Posterior cingulate gyrus (tissue), 11 donors: ENCODE measurements at places on chromosomes 16 and 17.

GRCh38 chr17:37493249-37494027 is 3.7 kb downstream of the DUSP14 start:
- DNase-seq: no peak

- no peak for DNase-seq
Measured at GRCh38 chr17:8126491-8127066, 2.7 kb upstream of the HES7 start.

DNA sequence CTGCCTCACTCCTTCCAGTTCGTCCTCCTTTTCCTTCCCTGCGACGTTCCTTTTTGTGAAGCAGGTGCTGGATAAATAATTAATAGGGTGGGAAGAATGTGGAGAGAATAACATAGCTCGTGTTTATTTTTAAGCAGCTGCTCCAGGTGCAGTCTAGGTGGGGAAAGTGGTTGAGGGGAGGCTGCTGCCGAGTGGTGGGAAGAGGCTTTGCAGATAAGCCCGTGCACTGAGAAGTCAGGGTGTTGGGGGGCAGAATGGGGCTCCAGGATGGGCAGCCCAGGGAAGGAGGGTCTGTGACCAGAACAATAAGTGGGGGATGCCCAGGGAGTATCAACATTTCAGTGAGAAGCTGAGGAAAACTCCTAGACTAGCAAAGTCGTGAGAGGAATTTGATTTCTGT is 300.5 kb downstream of the CPPED1 start:
- no peak for DNase-seq

DNA sequence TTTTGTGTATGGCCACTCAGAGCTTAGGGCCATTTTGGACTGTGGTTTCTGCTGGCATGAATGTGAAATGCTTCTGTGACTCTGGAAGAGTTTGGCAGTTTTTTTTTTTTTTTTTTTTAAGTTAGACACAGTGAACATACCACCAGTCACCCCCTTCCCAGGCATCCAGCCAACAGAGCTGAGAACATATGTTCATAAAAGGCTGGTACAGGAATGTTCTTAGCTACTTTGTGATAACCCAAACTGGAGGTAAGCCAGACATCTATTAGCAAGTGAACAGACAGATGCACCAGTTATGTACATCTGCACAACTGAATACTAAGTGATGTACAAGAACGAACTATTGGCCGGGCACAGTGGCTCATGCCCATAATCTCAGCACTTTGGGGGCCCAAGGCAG is 92.7 kb downstream of the ABCC1 start:
- DNase-seq: peak; percentile 25

DNA sequence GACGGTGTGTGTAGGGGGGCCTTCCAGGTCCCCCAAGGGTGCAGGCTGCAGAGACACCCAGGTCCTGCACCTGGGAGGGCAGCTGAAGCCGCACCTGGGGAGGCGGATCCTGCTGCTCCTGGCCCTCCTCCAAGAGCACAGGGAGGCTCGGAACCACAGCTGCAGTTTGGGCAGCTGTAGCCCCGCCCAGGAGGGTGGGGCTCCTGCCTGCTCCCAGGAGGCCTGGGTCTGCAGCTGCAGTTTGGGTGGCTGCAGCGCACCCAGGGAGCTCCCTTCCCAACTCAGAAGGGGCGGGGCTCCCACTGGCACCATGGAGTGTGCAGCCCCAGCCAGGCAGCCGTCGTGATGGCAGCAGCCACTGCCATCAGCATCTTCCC is 69.4 kb upstream of the NKD1 start:
- DNase-seq: peak; percentile 64

DNA sequence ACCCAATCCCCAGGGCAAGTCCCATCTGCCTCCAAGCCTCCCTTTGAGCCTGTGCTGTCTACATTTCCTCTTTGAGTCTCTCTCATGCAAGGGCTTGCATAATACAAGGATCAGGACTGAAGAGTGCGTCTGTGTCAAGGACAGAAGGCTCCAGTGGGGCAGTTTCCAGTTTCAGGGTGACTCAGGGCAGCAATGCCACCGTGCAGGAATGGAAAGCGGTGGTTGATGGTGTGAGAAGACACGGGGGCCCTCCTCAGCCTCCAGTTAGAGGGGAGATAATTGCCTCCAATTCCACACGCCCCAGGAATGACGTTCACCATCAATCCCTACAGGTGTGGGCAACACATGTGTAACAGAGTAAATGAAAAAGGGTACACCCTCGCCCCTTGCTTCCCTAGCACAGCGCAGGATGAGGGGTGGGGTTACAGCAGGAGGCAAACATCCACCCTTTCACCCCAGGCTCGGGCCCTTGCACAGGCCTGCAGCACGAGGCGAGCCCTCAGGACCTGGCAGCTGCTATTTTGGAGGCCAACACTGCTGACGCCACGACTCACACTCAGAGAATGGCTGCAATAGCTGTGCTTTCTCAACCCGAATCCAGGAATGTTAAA is 24.8 kb upstream of the SLC25A19 start:
- no peak for DNase-seq

GRCh38 chr17:79974566-79975497 is 60.8 kb downstream of the TBC1D16 start:
- no peak for DNase-seq

GRCh38 chr17:82215095-82215971 is 2.7 kb upstream of the CCDC57 start:
- no peak for DNase-seq

DNA sequence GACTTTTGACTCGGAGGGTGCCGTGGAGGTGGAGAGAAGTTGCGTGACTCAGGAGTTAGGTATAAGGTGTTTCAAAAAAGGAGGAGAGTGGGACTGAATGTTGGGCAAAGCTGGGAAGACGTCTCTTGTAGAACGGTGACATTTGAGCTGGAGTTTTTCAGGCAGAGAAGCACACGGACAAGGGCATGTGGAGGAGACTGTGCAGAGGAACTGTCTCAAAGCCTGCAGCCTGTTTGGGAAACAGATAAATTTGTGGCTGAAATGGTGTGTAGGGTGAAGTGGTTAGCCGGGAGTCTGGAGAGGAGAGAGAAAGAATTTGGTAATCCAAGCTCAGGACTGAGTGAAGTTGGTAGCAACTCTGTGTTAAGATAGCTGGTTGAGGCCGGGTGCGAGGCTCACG is 9.8 kb downstream of the USP10 start:
- no peak for DNase-seq

- no peak for DNase-seq
Measured at GRCh38 chr16:87178177-87178863, 138.9 kb downstream of the C16orf95 start.

- no peak for DNase-seq
Measured at GRCh38 chr16:86338403-86339115, 171.8 kb upstream of the FOXF1 start.

GRCh38 chr17:65914784-65915342 is 277.1 kb downstream of the CEP112 start:
- DNase-seq: no peak

- DNase-seq: no peak
Measured at GRCh38 chr17:2926019-2926650, 129.9 kb downstream of the RAP1GAP2 start.

- DNase-seq: no peak
Measured at GRCh38 chr16:84836234-84836647, 16.5 kb downstream of the CRISPLD2 start.

GRCh38 chr17:43967251-43967875 is 13.6 kb upstream of the PYY start:
- DNase-seq: no peak

GRCh38 chr16:12862327-12862726 is 39.1 kb upstream of the SHISA9 start:
- DNase-seq: no peak

DNA sequence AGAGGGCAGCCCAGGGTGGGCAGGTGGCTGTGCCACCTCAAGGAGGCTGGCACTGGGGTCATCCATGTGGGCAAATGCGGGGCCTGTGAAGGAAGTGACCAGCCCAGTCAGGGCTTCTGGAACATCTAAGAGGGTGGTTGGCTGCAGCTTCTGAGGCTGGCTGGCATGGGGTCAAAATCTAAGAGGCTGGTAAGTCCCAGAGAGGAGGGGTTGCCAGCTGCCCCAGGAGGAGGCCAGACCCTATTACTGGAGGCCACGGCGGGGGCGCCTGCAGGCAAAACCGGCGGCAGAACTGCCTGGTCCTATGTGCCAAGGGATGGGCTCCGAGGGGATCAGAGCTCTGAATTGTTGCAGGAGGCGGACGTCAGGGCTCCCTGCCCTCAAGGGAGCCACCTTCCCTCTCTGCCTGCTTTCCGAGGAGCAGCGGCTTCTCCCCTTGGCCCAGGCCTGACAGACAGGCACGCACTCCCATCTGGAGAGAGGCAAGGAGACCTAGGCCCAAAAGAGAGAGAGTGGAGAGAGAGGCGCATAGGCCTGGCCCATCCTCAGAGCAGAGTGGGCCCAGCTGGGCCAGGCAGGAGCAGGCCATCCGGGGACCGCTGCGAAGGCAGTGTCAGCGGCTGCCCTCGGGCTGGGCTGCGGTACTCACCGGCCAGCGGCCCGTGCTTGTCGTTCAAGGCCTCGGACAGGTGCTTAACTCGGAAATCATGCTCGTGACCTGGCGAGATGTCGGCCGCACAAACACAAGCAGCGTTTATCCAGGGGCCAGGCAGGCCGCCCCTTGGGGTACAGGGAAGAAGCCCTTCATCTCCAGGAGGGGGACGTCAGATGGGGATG is 10.9 kb downstream of the ZACN start:
- DNase-seq: no peak

DNA sequence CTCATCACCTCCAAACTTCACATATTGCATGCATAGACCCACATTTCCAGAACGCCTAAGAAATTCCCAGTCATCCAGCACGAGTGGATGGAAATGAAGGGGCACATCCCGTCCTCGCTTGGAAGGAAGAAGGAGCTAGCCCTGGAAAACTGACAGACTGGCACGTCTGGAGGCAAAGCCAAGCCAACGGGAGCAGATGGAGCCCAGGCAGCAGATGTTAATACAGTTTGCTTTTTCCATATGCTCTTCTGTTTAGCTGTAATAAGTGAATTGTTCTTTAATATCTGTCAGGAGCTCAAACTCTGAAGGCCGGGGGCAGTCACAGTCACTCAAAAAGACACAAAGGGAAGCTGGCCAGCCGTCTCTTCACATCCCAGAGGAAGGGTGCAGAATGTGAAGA is 187.7 kb downstream of the XYLT1 start:
- DNase-seq: peak; percentile 29

DNA sequence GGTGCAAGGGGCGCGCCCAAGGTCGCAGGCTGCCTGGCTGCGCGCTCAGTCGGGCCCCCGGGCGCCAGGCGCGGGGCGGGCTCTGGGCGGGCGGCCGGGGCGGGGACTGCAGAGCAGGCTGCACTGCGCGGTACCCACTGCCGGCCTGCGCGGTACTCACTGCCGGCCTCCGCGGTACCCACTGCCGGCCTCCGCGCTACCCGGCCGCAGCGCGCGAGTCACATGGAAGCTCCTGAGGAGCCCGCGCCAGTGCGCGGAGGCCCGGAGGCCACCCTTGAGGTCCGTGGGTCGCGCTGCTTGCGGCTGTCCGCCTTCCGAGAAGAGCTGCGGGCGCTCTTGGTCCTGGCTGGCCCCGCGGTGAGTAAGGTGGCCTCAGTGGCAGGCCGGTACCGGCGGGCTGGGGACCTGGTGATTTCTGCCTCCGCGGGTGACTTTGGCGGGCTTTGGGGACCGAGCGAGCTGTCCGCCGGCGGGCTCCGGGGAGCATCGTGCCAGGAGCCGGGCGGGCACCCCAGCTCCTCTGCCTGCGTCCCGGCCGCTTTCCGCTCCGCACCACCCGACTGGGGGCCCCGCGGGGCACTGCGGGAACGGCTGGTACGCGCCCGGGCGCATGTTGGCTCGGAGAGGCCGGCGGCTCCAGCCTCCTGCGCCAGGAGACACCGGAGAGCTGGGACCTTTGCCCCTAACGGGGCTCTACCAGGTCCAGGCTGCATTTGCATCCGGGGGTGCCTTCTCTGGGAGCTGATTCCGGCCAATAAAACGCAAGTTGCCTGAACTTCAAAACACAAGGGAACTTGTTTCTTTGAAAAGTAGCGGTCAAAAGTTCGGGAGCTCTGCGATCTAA is at the start of gene SLC47A1:
Gene SLC47A1, plus strand, starts transcription at position 137 of the 844 bp plus-strand sequence. Its CDS starts 86 bp downstream, at position 223.
- no peak for DNase-seq

GRCh38 chr16:7650431-7650830 is 317.8 kb downstream of the RBFOX1 start:
- no peak for DNase-seq

GRCh38 chr16:85735225-85735635 is 15.7 kb downstream of the C16orf74 start:
- DNase-seq: no peak

GRCh38 chr17:1493291-1493980 is 950 bp upstream of the MYO1C start:
- DNase-seq: no peak

- peak; percentile 19 for DNase-seq
Measured at GRCh38 chr17:43962479-43962878, 8.7 kb upstream of the PYY start.

DNA sequence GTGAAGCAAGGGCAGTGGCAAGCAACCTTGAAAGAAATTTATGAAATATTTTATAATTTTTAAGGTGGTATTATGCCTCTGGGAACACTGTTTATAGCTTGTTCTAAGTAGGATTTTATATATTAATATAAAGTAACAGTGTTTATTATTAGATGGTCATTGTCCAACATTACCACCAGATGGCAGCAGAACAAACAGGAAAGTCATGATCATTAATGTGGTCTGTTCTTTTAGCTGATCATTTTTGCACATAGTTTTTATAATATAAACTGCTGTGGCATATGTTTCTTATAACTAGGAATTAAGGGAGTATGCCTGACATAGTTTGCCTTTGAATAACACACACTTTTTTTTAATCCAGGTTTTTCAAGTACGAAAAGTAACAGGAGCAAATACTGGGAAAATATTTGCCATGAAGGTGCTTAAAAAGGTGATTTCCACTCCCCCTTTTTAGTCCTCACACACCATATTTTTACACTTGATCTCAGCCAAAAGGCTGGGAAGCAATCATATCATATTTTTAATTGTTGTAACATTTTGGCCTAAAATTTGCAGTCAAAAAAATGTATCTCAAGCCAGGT is 21.4 kb downstream of the RPS6KB1 start:
- DNase-seq: no peak

DNA sequence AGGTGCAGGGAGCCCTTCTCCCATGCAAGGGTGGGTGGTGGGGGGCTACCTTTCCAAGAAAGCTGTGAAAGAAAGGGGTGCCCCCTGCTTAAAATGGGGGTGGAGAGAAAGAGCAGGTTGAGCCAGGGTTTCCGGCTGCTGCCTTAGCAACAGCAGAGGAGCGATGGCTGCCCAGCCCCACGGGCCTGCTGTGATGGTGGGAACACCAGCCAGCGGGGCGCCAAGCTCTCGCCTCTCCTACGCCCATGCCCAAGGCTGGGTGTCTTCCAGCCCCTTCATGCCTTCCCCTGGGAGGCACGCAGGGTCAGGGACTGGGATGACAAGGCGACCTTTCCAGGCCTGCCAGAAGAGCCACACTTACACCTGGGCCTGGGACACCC is 3.0 kb downstream of the FMNL1 start:
- DNase-seq: no peak

GRCh38 chr17:78232859-78233173 is 1.4 kb downstream of the TMEM235 start:
- peak; percentile 19 for DNase-seq

- DNase-seq: no peak
Measured at GRCh38 chr17:60923000-60923399, 245.3 kb downstream of the BCAS3 start.

GRCh38 chr17:73770849-73771229 is 126.6 kb upstream of the SDK2 start:
- no peak for DNase-seq

- no peak for DNase-seq
Measured at GRCh38 chr17:60351012-60351695, 40.8 kb downstream of the USP32 start.

- no peak for DNase-seq
Measured at GRCh38 chr16:70475054-70475871, 20.9 kb downstream of the FCSK start.
